ENCODE measurements at places on chromosomes 5 and 9.

DNA sequence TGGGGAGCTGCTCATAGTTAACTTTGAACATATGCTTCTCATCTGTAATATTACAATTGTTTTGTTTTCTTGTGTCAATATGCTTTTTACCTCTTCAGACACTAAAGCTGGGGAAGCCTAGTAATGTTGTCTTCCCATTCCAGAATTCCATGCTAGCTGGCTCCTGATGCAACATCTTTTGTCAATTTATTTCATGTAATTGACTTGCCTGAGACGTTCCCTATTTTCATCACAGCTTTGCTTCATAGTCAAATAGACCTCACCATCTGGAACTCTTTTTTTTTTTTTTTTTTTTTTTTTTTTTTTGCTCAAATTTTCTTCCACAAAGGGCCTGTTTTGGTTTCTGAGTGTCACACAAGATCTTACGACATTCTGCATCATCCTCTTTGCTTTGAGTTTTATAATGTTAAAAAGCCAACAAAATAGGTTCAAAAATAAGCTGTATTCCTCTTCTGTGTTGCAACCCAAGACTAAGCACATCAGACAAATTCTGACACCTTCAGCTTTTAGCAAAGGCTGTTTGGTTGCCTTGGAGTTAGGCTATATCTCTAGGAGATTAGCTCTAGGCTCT, 235.2 kb downstream of the NR3C1 start:
- no peak for DNase-seq

GRCh38 chr9:79617395-79617794, 45.6 kb downstream of the TLE4 start:
- DNase-seq, result no peak

- no peak for DNase-seq
Measured at GRCh38 chr5:61254969-61255555, 77.0 kb upstream of the ZSWIM6 start.

DNA sequence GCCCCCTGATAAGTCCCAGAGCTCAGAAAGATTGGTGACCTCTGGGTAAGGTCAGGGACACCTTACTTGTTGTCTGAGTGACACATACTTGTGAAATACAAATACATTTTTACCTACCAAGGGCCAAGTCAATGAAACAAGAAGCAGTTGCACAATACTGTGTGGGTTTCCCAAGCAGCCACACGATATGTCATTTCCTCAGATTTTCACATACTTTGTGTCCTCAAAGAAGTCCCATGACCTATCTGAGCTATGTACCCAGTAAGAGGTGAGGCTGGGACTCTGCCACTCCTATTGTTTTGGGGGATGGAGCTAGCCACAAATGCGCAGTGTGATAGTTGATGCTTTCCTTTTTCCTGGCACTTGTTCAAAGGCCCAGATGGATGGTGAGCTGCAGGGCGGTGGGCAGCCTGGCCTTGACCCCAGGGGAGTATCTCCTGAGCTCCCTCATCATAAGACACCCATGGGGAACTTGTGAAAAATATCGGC, 4.8 kb upstream of the SLC25A51 start:
- DNase-seq, result no peak

- DNase-seq, result no peak
Measured at GRCh38 chr5:73394610-73395009, 54.0 kb downstream of the FOXD1 start.

DNA sequence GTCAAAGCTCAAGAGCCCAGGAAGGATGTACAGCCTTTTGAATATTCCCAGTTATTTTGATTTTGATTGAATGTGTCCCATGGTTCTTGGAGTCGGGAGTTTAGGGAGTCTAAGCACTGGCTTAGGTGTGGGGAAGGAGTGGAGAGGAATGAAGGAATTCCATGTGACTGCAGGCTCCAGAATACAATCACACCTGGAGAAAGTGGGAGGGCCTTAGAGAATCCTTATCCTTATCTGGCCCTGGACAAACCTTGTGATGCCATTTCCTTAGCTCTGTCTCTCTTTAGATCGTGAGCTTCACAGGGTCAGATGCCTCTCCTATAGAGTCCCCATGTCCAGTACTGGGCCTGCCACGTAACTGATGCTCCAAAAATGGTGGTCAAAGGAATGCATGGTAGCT, 4.2 kb upstream of the EEIG1 start:
- DNase-seq, result no peak

All from H54 (cell line).